ENCODE measurements at places on chromosomes 5 and 9.

- no peak for DNase-seq
Observed at GRCh38 chr5:175214152-175214551, 229.8 kb downstream of the DRD1 start.

DNA sequence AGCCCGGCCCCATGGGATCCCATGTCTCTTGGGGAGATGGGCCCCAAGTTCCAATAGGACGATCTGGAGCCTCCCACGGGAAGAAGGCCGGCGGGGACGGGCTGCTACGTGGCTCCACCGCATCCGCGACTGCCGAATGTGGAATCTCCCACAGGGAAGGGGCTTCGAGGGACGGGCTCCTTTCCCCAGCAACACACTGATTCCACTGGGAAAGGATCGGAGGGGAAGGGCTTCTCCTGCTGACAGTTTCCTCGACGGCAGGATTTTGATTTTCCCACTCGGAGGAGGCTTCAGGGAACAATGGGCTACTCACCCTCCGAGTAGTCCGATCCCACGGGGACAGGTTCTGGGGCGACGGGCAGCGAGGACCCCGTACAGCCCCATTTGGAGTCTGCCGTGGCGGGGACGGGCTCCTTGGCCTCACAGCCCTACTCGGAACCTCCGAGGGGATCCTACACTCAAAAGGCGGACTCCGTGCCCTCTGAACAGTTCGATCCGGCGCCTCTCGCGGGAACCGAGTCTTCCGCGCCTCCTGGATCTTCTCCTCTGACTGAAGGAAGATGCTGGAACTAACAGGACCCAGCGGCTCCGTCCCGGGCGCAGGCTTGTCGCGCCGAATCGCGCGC is 1.3 kb downstream of the PROB1 start:
- DNase-seq = no peak

GRCh38 chr9:37784291-37784615 is 611 bp downstream of the EXOSC3 start:
- no peak for DNase-seq

DNA sequence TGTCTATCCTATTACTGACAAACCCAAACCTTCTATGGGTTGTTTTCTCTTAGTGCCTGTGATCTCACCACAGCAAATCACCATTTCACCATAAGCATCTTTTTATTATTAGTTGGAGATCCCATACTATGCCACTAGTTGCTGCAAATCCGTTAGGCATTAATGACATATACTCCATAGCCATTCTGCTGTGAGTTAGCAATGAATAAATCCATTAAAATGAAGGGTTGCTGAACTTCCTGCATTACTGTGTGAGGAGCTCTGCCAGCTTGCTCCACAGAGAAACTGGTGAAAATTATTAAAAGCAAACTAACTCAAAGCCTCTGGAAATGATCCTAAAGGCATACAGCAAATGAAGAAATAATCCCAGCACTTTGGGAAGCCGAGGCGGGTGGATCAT is 102.0 kb downstream of the CFAP95 start:
- DNase-seq = no peak

GRCh38 chr9:70921136-70921535 is 200.3 kb downstream of the TRPM3 start:
- DNase-seq = no peak

GRCh38 chr5:1417586-1418225 is 27.5 kb downstream of the SLC6A3 start:
- DNase-seq = no peak

- DNase-seq = no peak
Observed at GRCh38 chr5:143359869-143360268, 43.6 kb downstream of the NR3C1 start.

DNA sequence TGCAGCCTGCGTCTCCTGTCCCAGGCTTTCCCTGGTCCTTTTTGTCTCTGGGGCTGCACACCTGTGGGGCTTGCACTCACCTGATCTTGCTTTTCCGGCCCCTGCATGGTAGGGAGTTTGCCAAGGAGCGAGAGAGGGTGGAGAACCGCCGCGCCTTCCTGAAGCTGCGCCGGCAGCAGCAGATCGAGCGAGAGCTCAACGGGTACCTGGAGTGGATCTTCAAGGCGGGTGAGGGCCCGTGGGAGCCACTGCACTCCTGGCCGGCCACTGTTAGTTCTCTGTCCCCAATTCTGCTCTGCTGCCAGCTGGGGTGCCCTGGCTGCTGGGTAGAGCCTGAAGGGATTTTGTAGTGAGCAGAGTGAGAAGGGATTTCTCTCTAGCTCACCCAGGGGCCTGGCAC is 78.0 kb downstream of the CACNA1B start:
- no peak for DNase-seq
